ENCODE measurements at places on chromosomes 12 and 14. TPM values are rescaled to one million over a fixed set of nuclear protein-coding genes. Genes with fewer than 3 reads are reported as not detected.

The RFX4 gene
- total RNA-seq: not detected

The OASL gene
- total RNA-seq: 4.1 TPM

The BEGAIN gene
- 0.51 TPM for total RNA-seq

The KRT2 gene
- total RNA-seq: not detected

The LRRC10 gene
- total RNA-seq: not detected

The CMA1 gene
- total RNA-seq: 2.2 TPM
